ENCODE measurements at places on chromosomes 3 and 15. TPM values are rescaled to one million over a fixed set of nuclear protein-coding genes. Genes with fewer than 3 reads are reported as not detected.

LARP6 gene
- total RNA-seq = 43.7 TPM

GREM1 gene
- total RNA-seq = 55.5 TPM

CCRL2 gene
- 3.0 TPM for total RNA-seq

ARPIN gene
- 20.9 TPM for total RNA-seq

IL17RD gene
- total RNA-seq = 11.0 TPM

KCNAB1 gene
- total RNA-seq = 6.3 TPM

- ATAC-seq = no peak
Observed at GRCh38 chr3:9238721-9239295, 10.6 kb downstream of the SRGAP3 start.

- ATAC-seq = no peak
Observed at GRCh38 chr3:48553361-48553760, 3.2 kb downstream of the PFKFB4 start.

DNA sequence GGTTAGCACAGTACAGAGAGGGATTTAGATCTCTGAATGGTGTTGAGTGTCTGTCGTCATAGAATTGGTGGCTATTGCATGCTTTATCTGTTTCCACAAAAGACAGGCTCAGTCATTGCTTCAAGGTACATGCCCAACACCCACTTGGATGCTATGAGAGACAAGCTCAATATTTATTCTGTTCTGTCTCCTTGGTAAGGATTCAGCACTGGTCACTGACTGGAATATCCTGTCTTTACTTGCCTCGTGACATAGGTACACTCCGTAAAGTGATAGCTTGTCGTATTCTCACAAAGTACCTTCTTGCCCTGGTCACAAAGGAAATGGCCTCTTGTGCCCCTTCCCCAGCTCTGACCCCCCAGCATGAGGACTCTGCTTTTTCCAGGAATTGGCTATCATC is 72.8 kb upstream of the CTNNB1 start:
- ATAC-seq = no peak
